Left hindlimb (tissue), 1 donor: ENCODE measurements at places on chromosomes 3 and 15.

GRCh38 chr3:53890726-53891475 is 758 bp downstream of the SELENOK start:
- peak; percentile 30 for DNase-seq

DNA sequence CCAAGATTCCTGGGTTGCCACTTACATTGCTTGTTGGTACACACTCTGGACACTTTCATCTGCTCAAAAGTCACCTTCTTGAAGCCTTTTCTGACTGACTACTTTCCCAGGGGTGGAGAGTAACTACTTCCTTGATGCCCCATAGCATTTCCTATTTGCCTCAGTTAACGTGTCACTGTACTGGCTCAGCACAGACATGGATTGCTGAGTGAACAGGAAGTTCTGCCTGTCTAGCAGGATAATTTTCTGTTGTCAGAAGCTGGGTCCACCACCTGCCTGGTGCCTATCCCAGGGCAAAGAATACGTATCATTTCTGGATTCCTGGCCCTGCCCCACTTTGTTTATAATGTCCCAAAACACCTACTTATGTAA is 15.3 kb upstream of the ABHD17C start:
- DNase-seq: no peak

GRCh38 chr15:41568350-41569017 is 9.5 kb downstream of the TYRO3 start:
- DNase-seq: no peak

DNA sequence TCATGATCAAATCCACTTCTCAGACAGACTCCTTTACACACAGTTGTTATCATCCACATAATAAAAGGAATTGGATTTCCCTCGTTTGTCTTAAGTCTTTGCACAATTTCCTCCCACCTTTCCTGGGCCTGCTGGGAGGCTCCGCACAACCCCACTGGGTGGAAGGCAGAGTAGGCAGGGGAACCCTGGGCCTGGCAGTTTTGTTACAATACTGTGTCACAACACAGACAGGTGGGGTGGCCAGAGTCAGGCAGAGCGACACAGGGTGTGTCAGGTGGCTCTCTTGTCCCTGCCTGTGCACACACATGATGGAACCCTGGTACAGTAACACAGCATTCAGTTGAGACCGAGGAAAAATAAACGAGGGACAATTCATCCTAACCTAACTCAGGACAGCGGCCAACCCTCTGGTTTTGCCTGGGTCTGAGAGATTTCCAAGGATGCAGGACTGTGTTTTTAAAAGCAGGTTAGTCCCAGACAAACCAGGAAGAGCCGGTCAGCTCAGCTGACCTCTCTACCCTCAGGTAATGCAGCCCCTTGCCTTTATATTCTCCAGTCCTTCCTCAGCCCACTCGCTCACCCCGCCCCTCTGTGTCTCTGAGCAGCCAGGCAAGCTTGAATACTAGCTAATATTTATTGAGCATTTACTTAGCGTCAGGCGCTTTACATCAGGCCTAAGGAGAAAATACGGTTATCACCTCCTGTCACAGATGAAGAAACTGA is 8.8 kb upstream of the FAM174B start:
- DNase-seq: no peak

DNA sequence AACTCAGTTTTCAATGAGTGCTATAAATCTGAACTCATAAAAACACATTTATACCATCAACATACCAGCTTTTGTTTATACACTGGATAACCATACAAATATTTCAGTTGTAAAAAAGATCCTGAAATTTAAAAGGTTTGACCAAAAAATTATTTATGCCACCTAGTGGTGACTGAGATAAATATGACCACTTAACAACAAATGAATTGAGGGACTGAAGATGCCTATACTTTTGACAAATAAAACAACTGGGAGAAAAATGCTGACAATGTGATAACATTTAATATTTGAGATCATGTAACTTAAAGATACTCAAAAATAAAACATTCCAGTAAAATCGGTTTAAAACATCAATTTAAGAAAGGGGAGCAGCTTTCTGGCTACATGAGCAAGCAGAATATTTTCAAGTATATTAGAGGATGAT is 30.4 kb downstream of the ATG3 start:
- DNase-seq: no peak

DNA sequence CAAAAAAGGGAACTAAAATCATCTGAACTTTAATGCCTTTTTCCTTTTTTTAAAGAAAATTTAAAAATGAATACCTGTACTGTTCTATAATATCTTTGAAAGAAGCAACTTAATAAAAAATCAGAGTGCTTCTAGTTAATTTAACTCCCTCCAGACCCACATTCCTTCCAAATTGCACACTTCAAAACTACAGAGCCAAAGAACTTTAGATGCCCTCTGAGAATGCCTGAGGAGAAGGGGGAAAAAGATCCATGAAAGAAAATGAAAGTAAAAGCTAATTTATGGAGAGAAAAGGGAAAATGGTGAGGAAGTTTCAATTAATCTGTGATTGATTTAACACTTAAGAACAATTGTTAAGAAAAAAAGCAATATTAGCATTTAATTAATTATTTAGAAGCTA is 1141.6 kb downstream of the IGSF11 start:
- no peak for DNase-seq

GRCh38 chr15:76310475-76311099 is 682 bp downstream of the ETFA start:
- peak; percentile 52 for DNase-seq

GRCh38 chr3:172125053-172125452 is 85.7 kb downstream of the FNDC3B start:
- no peak for DNase-seq

DNA sequence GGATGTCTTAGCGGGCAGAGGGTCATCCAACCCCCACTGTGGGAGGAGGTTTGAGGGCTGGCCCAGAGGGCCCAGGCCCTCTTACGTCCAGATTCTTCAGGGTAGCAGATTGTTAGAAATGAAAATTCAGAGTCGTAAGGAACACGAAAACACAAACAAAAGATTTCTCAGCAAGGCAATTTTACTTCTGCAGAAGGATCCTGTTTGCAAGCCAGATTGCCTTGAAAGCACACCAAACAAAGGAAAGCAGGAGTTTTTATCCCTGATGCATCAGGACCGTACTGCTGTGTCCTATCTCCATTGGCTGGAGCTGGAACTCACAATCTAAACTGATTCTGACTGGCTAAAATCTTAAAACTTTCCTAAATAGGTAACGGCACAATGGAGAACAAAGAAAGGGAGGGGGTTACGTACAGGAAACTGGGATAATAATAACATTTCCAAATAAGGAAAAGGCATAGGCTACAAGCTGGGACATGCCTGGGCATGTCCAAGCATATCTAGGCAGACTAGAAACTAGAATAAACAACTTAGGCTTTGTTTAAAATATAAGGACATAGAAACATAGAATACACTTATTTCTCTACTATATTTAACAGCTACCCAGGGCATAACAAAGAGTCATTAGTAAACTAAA is 97.3 kb upstream of the C2CD4B start:
- no peak for DNase-seq

- DNase-seq: no peak
Observed at GRCh38 chr3:133897547-133897946, 1.9 kb upstream of the RAB6B start.

DNA sequence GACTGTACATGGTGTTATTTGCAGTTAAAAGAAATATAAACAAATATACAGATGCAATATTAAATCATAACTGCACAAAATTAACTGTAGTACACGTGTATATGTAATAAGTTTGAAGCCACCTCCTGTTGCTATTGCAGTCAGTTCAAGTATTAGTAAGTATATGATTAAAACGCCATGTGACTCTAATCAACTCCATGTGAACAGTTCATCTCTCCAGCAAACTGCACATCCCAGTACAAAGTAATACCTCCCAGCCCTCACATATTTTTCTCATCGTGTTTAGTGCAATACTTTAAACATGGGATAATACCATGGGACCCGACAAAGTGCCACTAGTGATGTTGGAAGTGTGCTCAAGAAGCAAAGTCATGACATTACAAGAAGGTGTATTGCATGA is 34.6 kb downstream of the PDCD10 start:
- DNase-seq: no peak

GRCh38 chr3:113212150-113212843 is 940 bp downstream of the BOC start:
- DNase-seq: no peak

- DNase-seq: no peak
Observed at GRCh38 chr3:130517602-130518001, 625 bp downstream of the COL6A6 start.

GRCh38 chr15:79206940-79207339 is 75.6 kb upstream of the ANKRD34C start:
- no peak for DNase-seq

GRCh38 chr3:54713455-54713854 is 214.4 kb downstream of the LRTM1 start:
- no peak for DNase-seq

- no peak for DNase-seq
Observed at GRCh38 chr3:107239703-107240102, 137.5 kb upstream of the CCDC54 start.

- DNase-seq: no peak
Observed at GRCh38 chr3:23270423-23270822, 67.3 kb downstream of the UBE2E2 start.

GRCh38 chr15:74903676-74904075 is 3.0 kb downstream of the FAM219B start:
- DNase-seq: no peak

- DNase-seq: no peak
Observed at GRCh38 chr15:68335251-68335650, 57.7 kb downstream of the FEM1B start.

- DNase-seq: no peak
Observed at GRCh38 chr3:46368569-46368968, 2.2 kb upstream of the CCR5 start.

GRCh38 chr3:132966374-132966773 is 71.8 kb upstream of the TMEM108 start:
- no peak for DNase-seq

GRCh38 chr3:45579251-45579650 is 15.3 kb upstream of the LIMD1 start:
- DNase-seq: no peak

DNA sequence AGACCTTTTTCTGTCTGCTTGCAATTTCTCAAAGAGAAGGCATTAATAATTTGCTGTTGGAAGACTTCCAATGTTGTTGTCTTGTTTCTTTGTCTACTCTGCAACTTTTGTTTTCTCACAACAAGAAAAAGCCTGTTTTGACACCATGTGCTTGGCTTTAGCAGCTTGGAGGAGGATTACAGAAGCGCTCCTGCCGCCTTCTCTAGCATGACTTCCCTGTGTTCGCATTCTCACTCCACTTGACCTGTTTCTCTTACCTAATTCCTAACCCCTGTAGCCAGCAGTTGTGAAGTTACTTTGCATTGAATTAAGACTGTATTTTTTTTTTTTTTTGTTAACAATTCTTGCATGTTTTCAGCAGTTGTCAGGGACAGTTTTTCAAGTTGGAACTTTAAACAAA is 235.3 kb upstream of the GOLIM4 start:
- no peak for DNase-seq

DNA sequence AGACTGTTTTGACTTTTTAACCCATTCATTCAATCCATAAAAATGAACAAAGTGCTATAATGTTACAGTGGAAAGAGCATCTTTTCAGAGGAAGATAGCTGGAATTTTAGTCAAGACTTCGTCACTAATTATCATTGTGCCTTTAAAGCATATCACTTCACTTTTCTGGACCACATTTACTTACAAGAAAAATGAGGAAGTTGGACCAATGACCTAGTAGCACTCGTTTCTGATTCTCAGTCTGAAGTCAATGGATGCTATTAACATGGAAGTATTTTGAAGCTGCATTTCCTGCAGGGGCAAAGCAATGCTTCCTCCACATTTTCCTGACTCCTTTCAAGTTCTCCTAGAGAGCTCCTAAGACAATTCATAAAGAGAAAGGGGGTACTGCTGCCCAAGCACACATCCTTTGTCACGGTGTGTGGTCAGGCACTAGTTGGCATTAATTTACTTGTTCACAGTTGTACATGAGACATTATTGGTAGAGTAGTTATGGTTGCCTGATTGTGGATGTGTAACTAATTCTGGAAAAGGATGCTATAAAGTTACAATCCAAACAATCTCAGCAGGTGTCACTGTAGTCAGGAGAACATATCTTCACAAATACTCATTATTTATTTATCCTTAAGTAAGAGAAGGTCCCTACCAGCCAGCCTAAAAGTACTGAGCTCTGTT is 1049.1 kb downstream of the FHIT start:
- DNase-seq: no peak

- no peak for DNase-seq
Observed at GRCh38 chr3:142225885-142226215, 465 bp upstream of the GK5 start.

- DNase-seq: no peak
Observed at GRCh38 chr3:77102951-77103769, 63.3 kb downstream of the ROBO2 start.

- no peak for DNase-seq
Observed at GRCh38 chr3:157327018-157327417, 109.6 kb upstream of the PTX3 start.

- DNase-seq: no peak
Observed at GRCh38 chr3:9776896-9777693, 7.3 kb upstream of the CAMK1 start.

GRCh38 chr3:162555761-162556160 is 1059.2 kb downstream of the OTOL1 start:
- DNase-seq: no peak

- DNase-seq: no peak
Observed at GRCh38 chr3:185089343-185089742, 63.5 kb downstream of the C3orf70 start.

- no peak for DNase-seq
Observed at GRCh38 chr3:172836390-172836997, 86.0 kb downstream of the ECT2 start.

DNA sequence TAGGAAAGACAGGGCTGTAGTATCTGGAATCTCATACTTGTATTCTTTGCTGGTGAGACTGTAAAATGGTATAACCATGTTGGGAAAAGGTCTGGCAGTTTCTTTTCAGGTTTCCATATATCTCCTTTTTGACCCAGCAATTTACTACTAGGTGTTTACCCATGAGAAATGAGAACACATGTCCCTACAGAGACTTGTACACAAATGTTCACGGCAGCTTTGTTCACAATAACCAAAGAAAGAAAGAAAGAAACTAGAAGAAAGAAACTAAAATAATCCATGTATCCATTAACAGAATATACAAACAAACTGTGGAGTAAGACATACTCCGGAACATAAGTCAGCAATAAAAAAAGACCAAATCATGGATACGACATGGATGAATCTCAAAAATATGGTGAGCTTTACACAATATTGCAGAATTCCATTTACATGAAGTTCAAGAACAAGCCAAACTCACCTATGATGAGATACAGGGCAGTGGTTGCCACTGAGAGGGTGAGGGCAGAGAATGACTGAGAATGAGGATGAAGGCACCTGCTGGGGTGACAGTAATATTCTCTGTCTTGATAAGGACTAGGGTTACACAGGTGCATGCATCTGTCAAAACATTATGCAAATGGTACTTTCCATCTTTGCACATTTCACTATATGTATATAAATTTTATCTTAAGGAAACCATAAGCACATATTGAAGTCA is 2.7 kb downstream of the RFTN1 start:
- DNase-seq: no peak

DNA sequence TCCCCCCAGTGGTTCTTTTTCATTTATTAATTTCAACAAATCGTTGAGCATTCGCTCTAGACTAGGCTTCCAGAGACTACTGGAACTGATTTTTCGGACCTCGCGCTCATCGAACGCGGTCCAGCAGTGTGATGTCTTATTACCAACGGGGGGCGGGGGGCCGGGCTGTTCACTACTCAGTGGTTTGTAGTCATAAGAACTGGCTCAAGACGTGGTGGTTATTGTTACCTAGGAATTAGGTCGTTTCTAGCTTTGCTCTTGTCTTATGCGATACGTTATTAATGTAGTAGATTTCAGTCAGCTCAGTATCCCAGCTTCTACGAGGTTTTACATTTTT is 858 bp downstream of the RBM5 start:
- no peak for DNase-seq
